CD4-positive, alpha-beta memory T cell (primary cell): ENCODE measurements at places on chromosomes 5 and 9. TPM values are rescaled to one million over a fixed set of nuclear protein-coding genes. Genes with fewer than 3 reads are reported as not detected.

TAF11L8 gene
- polyA plus RNA-seq = not detected

PCDHB2 gene
- 0.08 TPM for polyA plus RNA-seq

TICAM2 gene
- 0.52 TPM for polyA plus RNA-seq

PCDHGB1 gene
- not detected for polyA plus RNA-seq

FOXD4L5 gene
- not detected for polyA plus RNA-seq

RPL7A gene
- 1,144 TPM for polyA plus RNA-seq

CNTNAP3B gene
- not detected for polyA plus RNA-seq

DYNC2I2 gene
- polyA plus RNA-seq = 2.4 TPM

GRCh38 chr9:27929841-27930240, 356.6 kb upstream of the C9orf72 start:
- no peak for DNase-seq

DNA sequence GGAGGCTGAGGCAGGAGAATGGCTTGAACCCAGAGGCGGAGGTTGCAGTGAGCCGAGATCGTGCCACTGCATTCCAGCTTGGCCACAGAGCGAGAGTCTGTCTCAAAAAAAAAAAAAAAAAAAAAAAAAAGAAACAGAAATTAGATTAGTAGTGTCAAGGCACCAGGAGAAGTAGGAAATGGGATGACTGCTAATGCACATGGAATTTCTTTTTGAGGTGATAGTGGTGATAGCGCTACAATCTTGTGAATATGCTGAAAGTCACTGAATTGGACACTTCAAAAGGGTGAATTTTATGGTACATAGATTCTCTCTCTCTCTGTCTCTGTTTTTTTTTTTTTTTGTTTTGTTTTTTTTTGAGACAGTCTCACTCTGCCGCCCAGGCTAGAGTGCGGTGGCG, 42.1 kb upstream of the SUB1 start:
- DNase-seq = no peak

DNA sequence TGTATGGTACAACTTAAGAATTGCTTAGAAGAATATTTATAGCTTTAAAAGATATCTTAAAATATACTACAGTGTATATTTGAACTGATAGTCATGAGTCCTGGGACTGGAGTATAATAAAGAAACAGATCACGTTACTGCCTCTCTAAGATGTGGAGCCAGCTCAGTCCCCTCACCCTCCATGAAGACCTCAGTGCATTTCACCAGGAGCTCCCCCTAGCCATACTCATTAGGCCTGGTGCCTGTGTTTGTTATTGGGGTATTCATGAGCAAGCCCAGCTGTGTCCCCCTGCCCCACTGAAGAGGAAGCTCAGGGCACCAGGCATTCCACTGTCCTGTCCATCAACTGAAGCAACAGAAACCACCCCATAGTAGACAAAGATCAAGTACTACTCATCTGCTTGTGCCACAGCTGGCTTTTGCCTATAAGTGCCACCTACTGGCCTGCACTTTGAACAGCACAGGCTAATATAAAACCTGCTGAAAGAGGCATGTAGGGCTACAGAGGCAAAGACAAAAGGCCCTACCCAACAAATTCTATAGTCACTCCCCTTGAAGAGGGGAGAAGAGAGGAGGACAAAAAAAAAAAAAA, 850.2 kb upstream of the NUDT12 start:
- no peak for DNase-seq

DNA sequence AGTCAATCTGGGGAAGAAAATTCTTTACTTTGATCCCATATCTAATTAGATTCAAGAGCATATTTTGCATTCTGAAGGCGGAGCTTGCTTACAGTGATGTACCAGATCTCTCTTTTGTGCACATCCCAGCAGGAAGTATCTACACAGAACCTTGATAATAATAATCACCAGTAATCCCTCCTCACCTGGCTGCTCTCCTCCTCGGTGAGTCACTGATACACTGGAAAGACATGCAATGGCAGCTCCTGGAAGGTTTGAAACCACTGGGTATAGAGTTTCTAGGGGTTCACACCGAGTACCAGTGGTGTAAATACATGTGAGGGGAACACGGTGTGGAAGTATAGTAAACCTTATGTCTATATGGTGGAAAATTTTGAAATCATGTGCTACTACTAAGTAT, 205.5 kb upstream of the TARS1 start:
- DNase-seq = no peak

GRCh38 chr5:9851458-9851857, 221.3 kb upstream of the TAS2R1 start:
- DNase-seq = no peak

GRCh38 chr9:131012396-131012917, 3.5 kb downstream of the LAMC3 start:
- no peak for DNase-seq

DNA sequence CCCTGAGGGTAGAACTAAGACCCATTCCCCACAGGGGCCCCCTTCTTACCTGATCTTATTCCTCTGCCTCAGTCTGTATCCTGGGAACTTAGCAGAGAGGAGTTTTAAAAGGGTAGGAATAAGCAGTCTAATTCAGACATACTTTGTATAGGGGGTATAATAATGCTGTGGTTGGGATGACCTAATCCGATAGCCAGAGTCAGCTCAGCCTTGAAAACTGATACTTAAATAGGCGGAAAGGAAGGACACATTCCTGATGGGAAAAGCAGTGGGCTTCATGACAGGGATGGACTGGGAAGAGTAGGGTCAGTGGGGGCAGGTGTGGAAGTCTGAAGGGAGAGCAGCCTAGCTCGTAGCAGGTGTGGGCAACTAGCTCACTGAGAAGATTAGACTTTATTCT, 52.2 kb upstream of the TESK1 start:
- no peak for DNase-seq

DNA sequence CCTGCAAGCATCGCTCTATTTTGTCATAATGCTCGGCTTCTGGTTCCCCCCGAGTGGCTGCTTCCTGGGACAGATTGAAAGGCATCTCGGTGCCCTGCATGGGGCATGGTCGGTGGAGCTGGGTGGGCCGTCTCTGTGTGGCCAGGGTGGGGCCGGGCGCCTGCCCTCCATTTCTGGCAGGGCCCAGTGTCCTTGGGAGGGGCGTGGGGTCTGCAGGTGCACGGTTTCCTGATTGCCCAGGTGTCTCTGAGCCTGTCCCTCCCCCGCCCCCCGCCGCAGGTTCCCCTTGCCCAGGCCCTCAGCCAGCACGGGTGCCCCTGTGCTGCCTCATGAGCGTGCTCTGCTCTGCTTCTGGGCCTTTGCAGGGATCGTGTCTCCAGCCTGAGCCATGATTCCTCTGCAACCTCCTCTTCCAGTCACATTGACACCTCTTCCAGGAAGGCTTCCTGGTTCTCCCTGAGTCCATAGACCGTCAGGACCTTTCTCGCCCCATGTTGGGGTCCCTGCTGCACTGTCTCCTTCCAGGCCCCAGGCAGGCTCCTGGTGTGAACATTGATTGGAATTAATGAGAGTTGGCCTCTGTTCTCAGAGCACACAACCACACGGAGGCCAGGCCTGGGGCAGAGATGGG, 90.2 kb downstream of the RXRA start:
- no peak for DNase-seq

DNA sequence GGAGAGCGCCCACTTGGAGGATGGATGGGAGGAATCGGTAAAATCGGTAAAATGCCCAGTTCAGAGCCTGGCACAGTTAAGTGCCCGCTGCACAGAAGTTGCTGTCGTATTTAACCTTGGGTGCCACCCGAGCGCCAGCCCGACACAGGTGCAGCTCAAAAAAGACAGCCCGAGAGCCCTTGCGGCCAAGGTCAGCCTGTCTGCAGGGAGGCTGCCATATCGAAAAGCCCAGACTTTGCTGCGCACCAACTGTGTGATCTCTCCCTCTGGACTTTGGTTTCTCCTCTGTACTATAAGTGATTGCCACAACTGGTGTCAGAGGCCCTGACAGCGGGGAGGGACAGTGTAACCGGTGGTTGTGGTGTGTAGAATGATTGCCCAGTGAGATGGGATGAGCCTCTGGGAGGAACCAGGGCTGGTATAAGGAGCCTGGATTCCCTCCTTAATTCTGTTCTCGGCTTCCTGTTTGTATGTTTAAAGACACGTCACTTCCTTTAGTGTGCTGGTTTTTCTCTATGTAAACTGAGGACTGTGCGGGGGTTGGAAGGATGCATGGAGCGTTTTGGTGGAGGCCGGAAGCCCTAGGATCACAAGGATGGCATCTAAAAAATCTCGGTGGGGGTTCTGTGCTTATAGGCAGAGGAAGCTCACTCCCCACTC, 792 bp downstream of the NTMT1 start:
- peak; percentile 52 for DNase-seq

DNA sequence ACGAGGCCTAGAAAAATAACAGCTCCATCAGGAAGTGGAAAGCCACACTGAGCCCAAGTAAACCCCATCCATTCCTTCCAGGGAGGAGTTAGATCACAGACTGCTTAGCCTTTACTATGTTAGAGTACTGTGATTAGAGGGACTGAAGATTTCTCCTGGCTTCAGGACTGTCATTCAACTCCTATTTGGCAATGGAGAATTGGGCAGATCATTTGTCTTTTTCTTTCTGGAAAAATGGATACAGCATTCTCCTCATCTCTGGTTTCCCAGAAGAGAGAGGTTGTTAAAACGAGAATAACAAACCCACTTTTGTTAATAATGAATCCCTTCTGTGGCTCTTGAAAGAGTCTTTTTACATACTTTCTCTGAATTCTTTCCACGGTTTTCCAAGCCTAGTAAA, 150.4 kb downstream of the GABRB2 start:
- no peak for DNase-seq

DNA sequence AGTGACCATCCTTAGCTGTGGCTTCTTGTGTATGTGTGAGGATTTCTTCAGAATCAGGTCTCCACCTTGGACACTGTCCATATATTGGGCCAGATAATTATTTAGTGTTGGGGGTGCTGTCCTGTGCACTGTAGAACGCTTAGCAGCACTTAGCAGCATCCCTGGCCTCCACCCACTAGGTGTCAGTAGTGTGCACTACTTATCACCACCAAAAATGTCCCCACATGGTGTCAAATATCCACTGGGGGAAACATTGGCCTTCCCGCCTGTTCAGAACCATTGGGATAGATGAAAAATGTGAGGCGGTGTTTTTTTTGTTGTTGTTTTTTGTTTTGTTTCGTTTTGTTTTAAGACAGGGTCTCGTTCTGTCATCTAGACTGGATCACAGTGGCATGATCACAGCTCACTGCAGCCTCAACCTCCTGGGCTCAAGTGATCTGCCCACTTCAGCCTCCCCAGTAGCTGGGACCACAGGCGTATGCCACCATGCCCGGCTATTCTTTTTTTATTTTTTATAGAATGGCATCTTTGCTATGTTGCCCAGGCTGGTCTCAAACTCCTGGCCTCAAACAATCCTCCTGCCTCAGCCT, 67.7 kb downstream of the TENT4A start:
- DNase-seq = no peak

DNA sequence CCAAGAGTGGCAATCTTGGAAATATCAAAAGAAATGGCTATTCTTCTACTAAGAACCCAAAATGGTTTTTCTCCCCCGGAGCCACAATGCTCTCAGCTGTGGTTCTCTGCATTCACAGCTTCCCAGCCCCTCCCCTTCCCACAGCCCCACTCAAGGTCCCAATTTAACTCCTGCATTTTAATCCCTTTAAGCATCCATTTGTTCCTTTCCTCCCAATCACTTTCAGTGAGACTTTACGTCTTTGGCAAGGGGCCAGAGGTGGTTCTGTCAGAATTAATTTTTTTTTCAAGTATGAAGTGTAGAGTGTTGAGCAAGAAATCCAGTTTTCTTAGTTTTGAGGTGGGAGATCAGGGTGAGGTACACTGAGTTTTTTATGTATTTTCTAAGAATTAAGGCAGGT, 256.9 kb downstream of the GLIS3 start:
- no peak for DNase-seq

- DNase-seq = no peak
Observed at GRCh38 chr9:22645893-22646292, 199.3 kb downstream of the DMRTA1 start.

DNA sequence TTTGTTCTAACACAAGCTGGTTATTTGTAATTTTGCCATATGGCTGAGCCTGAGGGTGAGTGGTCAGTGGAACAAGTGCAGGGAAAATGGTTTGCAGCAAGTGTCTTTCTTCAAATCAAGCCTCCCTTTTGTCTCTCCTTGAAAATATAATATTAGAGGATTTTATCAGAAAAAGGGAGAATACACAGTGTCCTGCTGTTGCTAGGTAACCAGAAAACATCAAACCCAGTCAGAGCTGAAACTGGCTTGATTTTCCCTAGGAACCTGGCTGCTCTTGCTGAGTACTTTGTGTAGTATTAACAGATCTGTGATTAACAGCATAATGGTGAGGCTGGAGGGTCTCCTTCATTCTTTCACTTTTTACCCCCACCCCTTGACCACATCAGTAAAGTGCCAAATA, 314.0 kb downstream of the ARHGEF28 start:
- no peak for DNase-seq

- DNase-seq = no peak
Observed at GRCh38 chr9:93216073-93216365, 32.1 kb downstream of the WNK2 start.

DNA sequence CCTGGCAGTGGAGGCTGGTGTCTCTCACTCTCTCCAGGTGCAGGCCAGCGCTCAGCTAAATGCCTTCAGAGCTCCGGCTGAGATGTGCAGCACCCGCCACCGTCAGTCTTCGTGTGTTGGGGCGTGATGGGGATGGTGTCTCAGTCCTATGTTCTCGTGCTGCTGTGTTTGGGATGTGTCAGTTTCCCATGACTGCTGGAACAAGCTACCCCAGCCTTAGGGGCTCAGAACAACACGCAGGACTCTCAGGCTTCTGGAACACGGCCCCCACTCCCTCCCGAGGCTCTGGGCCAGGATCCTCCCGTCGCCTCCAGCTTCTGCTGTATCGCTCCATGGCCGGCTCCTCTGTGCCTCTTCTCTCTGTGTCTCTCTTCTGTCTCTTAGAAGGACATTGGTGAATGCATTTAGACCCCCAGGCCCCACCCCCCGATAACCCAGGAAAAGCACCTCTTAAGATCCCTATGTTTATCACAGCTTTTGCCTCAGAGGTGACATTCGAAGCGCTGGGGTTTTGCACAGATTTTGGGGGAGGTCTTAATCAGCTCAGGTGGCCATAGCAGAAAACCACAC, 9.6 kb upstream of the CEP72 start:
- DNase-seq = no peak

- DNase-seq = peak; percentile 68
Observed at GRCh38 chr9:73149371-73150067, 2.1 kb upstream of the ANXA1 start.

DNA sequence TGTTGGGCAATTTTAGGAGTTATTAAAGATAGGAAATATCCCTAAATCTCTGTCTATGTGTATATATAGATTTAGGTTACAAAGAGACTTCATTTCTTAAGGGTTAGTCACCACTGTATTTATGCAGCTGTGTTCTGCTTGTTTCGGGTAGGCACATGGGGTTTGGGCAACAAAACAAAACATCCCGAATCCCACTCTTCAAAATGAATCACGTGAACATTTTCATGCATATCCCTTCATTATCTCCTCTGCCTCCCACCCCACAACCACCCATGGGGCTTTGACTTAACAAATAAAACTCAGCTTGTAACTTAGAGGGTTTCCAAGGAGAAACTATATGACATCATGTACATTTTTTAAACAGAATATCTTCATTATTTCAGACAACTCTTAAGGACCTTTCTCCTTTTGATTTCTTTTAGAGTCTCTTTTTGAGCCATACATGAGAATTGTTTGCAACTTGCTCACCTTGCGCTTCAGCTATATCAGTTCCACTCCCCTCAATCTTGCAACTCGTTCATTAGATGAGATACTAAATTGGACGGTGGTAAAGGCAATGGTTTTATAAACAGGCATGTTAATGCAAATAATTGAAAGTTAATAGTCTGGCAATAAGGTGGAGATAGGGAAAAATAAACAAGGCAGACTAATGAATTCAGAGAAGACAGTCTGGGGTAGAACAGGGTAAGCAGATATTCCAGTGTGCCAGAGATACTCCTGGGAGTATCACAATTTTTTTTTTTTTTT, 136.7 kb downstream of the CD180 start:
- DNase-seq = no peak
